H1 (cell line): ENCODE measurements at places on chromosomes 5 and 9.

DNA sequence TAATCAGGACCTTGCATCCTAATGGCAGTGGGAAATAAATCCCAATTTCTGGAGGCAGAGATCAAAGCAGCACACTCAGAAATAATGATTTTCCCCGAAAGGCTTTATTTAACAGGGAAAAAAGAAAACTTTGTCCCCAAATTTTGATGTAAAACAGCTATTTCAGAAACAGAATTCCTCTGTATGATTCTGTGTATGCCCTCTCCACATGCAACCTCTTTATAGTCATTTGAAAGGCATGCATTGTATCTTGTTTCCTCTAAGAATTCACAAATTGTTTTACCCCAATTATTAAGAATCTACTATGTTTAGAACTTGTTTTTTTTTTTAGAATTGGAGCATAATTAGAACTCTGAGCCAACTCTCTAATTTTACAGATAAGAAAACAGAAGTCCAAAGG lies 2.7 kb upstream of the PTAR1 start:
- no peak for DNase-seq

DNA sequence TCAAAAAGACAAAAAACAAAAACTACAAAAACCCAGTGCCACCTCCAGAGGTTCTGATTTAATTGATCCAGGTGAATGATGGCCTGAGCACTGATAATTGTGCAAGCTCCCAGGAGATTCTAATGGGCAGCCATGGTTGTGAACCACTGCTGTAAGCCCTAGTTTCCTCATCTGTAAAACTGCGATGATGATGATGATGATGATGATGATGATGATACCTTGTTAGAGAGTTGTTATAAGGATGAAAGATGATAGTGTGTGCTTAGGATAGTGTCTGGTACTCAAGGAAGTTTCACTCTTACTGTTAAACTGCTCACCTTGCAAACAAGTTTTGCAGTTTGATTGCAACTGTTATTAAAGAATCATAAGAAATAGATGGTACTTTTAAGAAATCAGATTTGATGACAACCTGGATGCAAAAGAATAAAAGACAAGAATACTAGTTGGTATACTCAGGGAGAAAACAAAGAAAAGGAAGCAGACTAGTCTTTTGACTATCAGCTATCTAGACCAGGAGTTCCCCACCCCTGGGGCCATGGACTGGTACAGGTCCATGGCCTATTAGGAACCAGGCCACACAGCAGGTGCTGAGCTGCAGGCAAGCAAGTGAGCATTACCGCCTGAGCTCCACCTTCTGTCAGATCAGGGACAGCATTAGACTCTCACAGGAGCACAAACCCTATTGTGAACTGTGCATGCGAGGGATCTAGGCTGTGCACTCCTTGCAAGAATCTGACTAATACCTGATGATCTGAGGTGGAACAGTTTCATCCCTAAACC lies 98.0 kb downstream of the OR2K2 start:
- DNase-seq = no peak

DNA sequence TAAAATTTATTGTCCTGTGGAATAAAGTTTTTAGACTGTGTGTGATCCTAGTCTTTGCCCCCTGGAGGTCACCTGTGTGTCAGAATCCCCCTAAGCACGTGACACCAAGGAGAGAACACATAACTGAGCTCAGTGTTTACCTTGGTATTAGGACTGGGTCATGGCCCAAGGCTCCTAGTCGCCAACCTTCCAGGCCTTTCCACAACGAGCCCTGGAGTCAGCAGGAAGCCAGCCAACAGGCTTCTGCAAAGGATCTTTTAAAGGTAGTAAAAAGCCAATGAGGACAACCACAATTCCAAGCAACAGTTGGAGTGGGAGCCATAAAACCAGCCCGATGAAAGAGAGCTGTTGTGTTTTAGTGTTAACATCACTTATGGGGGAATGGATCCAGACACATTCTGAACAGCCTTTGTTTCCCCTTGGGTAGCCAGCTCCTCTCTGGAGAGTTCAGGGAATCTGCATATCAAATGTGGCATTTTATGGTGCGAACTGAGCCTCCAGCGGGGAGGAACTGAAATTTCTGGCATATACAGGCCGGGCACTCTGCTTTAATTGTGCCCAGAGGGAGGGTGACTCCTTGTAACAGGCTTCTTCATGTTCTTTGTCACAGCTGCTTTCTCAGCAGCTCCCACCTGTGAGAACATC lies 239.9 kb downstream of the FSTL4 start:
- no peak for DNase-seq

DNA sequence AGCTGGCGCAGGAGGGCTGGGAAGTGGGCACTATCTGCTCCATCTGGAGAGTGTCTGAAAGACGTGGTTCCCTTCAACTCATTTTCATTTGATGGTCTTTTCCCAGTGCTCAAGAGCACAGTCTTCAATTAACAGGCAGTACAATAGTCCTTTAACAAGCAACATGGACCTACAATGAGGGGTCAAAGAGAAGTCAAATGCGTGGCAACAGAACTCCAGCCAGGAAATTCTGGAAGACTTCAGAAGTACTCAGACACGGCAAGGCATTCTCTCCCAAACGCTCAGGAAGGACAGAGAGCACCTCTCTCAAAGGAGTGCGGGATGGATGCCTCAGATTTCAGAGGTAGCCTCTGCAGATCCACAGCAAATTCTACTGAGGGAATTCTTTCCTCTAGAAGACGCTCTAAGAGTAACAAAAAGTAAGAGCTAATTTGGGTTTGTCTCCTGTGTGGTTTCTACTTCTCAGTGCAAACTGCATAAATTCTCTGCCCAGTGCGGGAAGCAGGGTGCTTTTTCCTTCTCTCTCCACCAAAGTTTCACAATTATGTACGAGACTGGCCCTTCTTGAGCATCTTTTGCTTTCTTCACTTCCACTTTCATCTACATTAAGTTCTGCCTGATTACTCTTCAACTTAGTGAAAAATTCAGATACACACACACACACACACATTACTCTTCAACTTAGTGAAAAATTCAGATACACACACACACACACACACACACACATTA lies 56.4 kb downstream of the LHFPL2 start:
- no peak for DNase-seq

DNA sequence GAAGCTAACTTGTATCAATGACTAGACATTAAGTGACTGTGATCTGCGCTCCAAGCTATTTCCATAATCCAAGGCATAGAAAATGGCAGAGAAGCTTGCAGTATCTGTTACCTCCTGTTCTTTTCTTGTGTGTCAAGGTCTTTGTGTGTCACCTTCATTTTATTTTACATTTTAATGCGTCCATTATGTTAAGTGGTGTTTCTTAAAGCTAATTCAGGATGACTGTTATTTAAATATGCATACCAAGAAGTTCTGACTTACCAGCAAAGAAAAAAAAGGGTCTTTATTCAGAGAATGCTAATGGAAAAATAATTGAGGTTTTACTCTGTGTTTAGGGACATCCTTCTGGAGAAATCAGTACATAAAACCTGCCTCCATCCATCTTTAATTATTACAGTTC lies 52.3 kb downstream of the STK32A start:
- no peak for DNase-seq

- no peak for DNase-seq
These were observed 6.0 kb downstream of the RAPGEF6 start for GRCh38 chr5:131628990-131629389.

GRCh38 chr9:125434986-125435775 lies 173.6 kb downstream of the GAPVD1 start:
- no peak for DNase-seq
